ENCODE measurements at places on chromosomes 16 and 17.

DNA sequence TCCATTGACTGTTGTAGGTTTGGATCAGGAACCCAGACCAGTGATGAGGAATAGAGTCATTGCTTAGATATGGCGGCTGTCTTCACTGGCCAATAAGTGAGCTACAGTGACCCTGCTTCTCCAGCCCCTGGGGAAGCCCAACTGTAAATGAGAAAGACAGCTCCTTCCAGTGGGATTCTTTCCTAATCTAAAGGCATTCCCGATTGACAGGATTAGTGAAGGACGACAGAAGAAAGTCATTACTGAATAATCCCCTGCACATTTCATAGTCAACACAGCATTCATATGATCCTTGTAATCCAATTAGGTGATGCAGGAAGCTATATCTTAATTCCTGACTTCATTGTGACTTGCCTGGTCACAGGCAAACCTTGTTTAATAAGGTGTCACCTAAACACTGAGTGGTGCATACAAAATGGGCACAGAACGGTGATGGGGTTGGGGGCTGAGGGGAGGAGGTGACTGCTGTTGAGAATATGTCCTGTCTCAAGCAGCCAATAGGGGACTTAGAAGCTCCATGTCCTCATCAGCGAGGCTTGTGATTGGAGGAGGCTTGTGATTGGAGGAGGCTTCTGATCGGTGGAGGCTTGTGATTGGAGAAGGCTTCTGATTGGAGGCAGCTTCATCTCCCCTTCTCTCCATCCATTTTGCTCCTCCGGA lies 242.6 kb downstream of the XYLT1 start:
- no peak for DNase-seq

DNA sequence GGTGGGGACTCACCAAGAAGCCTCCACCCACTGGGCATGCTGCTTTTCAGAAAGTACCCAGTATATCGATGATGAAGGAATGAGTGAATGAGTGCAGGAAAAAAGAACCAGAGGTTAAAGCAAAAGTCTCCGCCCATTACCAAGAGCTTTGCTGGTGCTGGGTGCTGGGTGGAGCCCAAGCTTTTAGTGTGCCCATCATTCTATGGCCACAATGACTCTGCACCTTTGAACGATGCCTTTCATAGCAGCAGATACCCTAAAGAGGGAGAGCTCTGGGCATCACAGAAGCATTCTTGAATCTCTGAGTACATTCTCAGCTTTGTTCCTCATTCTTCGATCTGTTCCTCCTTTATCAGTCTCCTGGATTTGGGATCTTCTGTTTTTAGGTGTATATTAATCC lies 450.7 kb upstream of the CCL2 start:
- DNase-seq: no peak

GRCh38 chr17:55518510-55518909 lies 7.3 kb upstream of the SMIM36 start:
- no peak for DNase-seq

GRCh38 chr17:17027442-17028058 lies 14.7 kb upstream of the MPRIP start:
- DNase-seq: no peak

GRCh38 chr17:19747829-19748806 lies at the start of gene ALDH3A1:
TSS of gene ALDH3A1 (minus strand) at chr17:19748298. CDS start at chr17:19745129, 3,169 bp downstream.
- no peak for DNase-seq

- DNase-seq: no peak
Observed at GRCh38 chr17:57814421-57814820, 35.4 kb downstream of the MRPS23 start.

GRCh38 chr16:11264155-11264832 lies 4.8 kb downstream of the TNP2 start:
- DNase-seq: no peak

DNA sequence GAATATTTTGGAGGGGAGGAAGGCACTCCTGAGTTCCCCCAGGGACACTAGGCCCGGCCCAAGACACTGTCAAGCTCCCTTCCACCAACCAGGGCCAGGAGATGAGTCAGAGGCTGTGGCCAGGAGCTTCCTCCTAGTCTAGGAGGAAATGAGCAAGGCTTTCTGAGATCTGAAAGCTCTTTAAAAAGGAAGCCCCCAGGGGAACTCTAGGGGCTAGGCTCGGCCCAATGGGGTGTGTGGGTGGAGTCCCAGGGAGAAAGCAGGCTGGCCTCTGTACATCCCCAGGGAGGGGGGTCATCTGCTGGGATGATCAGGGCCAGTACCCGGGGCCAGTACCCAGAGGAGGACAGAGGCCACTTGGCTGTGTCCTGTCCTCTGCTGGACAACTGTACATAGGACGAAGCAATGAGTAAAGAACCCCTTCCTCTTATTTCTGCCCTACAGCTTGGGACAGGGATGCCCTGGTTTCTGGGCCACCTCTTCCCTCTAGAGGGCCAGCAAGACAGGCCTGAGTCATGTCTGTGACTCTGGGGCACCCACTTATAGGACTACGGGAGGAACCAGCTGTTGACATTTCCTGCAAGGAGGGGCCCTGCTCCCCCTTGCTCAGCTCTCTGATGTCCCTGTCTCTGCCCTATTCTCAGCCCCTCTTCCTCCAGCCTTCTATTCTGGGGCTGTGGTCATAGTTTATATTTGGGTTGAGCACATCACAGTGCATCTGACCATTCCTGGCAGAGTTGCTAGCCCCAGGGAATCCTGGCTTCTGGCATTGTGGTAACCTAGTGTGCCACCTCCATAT lies 2.7 kb downstream of the FHOD1 start:
- DNase-seq: peak; percentile 78

- peak; percentile 12 for DNase-seq
Observed at GRCh38 chr16:85888405-85889331, 10.3 kb upstream of the IRF8 start.

- peak; percentile 7 for DNase-seq
Observed at GRCh38 chr17:28846231-28846630, 3.6 kb upstream of the FAM222B start.
